Pons (tissue), 1 donor: ENCODE measurements at places on chromosomes 5 and 9.

DNA sequence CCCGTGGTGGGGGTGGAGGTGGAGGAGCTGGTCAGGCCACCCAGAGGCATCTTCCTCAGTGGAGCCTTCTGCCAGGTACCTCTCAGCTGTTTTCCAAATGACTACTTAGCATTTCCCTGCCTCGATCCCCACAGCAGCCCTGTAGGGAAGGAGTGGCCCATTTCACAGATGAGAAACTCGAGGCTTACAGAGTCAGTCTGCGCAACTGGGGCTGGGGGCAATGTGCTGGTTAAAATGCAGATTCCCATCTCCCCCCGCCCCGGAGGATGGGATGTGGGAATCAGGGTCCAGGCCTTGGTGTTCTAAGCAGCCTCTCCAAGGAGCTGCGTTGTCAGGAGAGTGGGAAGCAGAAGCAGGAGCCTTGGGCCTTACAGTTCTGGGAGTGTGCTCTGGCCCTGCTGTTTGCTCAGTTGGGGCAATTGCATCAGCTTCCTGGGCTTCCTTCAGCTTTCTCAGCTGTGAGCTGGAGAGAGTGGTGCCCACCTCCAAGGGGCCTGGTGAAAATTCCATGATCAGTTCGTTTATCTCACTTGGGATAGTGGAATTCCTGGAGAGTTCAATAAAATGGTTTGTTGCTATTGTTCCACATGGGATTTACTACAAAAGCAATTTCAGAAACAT is 19.4 kb downstream of the ERGIC1 start:
- DNase-seq, result no peak

GRCh38 chr9:103991698-103992097 is 102.4 kb upstream of the SMC2 start:
- no peak for DNase-seq

- no peak for DNase-seq
Observed at GRCh38 chr9:16848179-16848578, 22.3 kb downstream of the BNC2 start.

- no peak for DNase-seq
Observed at GRCh38 chr9:79522793-79523192, 49.0 kb upstream of the TLE4 start.

GRCh38 chr9:133199648-133200321 is 9.3 kb downstream of the OBP2B start:
- peak; percentile 4 for DNase-seq

- no peak for DNase-seq
Observed at GRCh38 chr5:92778261-92778660, 802.8 kb downstream of the NR2F1-AS1 start.

DNA sequence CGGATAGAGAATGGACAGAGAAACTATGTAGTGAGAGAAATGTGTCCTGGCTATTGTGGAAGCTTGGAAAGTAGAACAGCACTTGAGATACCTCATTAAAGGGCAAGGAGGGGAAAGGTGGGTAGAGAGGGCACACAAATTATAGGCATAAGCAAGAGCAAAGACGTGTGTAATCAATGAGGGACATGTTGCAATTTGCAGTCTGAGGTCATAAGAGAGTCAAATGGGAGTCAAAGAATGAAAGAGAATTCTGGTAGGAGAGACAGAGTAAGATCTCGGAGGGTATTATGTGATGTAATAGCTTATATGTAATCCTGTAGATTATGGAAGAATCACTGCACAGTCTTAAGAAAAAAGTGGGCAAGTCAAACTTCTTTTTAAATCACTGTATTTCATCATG is 312.0 kb upstream of the RGMB start:
- no peak for DNase-seq

GRCh38 chr9:132472599-132472998 is 62.6 kb downstream of the CFAP77 start:
- DNase-seq, result no peak

- DNase-seq, result no peak
Observed at GRCh38 chr5:133425222-133425621, 187.1 kb downstream of the FSTL4 start.

- no peak for DNase-seq
Observed at GRCh38 chr5:82417776-82418607, 139.8 kb upstream of the RPS23 start.

DNA sequence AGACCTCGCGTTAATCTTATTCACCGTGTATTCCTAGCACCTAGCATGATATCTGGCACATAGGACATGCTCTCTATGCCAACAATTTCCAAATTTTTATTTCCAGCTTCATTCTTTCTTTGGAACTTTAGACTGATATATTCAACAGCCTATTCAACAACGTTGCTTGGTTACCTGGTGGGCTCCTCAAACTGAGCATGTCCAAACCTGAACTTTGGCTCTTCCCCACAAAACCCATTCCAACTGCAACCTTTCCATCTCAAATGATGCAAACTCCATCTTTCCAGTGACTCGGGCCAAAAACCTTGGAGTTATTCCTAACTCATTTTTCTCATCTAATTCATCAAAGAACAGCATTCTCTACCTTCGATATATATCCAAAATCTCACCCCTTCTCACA is 525.2 kb downstream of the AGTPBP1 start:
- DNase-seq, result no peak

DNA sequence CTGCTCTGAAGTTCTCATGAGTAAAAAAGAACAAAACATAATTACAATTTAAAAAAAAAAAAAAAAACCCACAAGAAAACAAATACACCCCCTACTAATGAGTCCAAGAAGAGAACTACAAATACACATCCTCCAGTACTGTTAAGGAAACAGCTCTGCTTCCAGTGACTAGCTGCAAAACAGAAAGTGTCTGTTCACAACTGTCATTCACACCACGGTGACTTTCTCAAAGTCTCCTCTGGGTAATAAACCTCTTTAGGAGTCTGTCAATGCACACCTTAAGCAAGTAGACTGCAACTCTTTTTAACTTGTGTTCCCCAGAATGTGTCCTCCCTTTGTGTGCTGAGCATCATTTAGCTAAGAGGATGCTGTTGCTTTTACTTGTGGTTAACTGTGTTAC is 6.2 kb downstream of the REEP5 start:
- no peak for DNase-seq

DNA sequence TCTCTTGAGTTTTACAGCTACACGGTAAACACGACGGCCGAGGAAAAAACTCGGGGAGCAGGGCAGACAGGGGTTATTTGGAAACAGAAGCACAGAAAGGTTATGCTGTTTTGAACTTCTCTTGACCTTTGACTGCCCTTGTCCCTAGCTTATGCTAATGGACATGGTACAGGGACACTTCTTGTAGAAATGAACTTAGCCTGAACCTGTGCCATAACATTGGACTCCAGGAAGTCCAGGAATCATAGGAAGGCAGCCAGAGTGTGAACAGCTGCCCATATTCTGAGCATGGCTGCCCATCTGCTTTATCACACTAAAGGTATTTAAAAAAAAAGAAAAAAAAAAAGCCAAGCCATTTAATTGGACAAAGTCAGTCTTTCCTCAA is 46.1 kb downstream of the NR6A1 start:
- no peak for DNase-seq

- peak; percentile 43 for DNase-seq
Observed at GRCh38 chr9:137482094-137482781, 23.1 kb upstream of the NSMF start.

- no peak for DNase-seq
Observed at GRCh38 chr5:144260121-144260520, 89.4 kb downstream of the KCTD16 start.

DNA sequence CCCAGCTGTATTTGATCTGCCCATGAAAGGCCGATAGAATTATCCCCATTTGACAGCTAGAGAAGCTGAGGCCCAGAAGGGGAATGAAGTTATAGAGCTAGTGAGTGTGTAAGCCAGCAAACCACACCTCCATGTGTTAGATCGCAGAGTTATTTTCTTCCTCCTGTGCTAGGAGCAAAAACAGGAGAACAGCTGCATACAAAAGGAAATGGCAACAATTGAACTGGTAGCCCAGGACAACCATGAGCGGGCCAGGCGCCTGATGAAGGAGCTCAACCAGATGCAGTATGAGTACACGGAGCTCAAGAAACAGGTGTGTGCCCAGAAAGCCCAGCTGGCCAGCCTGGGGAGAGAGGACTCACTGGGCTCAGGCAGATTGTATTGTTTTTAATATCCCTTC is 30.4 kb downstream of the RAB14 start:
- no peak for DNase-seq

DNA sequence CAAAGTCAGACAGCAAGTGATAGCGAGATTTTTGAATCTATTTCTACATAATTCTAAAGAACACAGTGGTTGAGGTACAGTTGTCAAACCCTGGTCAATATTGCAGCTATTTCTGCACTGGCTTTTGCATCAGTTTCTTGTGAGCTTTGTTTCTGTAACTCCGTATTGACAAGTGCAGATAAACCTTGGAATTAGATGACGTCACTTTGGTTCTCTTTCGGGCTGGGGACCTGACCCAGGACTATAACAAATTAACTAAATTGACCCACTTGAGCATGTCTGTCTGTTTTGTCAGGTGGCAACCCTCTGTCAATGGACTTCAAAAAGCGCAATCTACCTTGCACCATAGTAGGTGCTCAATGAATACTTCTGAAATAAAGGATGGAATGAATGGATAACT is 418.4 kb upstream of the SGCD start:
- DNase-seq, result no peak

GRCh38 chr9:123265833-123266232 is 2.6 kb downstream of the STRBP start:
- no peak for DNase-seq

DNA sequence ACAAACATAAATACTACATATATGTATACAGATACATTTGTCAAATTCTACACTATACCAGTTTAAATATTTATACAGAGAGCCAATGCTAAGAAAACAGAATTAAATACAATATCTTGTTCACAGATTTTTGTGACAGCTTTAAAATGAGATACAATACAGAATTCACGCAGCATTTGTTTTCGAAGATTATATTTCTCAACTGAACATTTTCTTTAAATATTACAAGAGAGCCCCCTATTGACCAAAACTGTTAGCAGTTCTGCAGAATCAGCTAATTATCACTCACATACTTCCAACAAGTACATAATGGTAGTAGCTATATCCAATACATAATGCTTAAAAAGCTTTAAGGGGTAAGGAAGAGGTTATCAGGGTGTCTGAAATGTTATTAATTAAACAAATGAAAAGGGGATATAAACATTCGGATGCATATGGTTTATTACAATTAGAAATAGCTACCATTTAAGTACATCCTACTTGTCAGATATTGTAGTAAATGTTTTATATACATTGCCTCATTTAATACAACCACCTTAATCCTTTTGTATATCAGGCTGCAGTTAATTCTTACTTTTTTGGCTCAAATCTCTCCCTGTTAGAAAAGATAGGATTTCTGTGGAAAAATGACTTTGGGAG is 31.7 kb downstream of the ZDHHC21 start:
- DNase-seq, result peak; percentile 44

- DNase-seq, result no peak
Observed at GRCh38 chr5:96175090-96175489, 213.4 kb upstream of the ELL2 start.

DNA sequence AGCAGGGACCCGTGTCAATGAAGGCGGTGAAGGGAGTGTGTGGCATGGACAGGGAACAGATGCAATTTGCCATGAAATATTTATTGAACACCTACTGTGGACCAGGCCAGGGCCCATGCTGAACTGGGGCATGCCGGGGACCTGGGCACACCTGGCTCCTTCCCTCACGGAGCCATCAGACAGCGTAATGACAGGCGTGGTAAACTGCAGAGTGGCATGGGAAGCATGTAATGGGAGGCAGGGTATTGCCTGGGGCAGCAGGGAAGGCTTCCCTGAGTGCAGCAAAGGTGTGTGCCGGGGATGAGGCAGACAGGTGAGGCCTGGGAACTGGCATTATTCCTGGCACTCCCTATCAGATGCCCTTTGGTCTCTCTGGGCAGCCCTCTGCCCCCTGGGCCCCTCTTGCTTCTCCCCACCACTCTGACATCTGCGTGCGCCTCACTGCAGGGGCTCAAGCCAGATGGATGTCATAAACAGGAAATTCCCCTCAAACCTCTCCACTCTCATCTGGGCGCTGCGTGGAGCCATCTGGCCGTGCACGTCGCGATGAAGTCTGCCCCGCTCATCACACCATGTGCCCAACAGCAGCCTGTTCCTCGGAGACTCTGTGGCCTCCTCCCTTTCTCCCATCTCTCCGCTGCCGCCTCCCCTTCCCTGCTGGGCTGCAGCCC is 67.6 kb downstream of the HMCN2 start:
- DNase-seq, result no peak

GRCh38 chr5:1728846-1729245 is 70.8 kb downstream of the MRPL36 start:
- no peak for DNase-seq
